Gastroesophageal sphincter (tissue), 4 donors: ENCODE measurements at places on chromosomes 11 and 22.
A peak's percentile ranks its signal among the peaks of the same experiment; 100 is the strongest.

- ATAC-seq = no peak
These were observed 104.1 kb downstream of the TBC1D22A start for GRCh38 chr22:46866591-46866990.

- no peak for ATAC-seq
These were observed 41.3 kb upstream of the RDX start for GRCh38 chr11:110337570-110338193.

- no peak for ATAC-seq
These were observed 131.3 kb downstream of the C11orf91 start for GRCh38 chr11:33569333-33569732.

- no peak for ATAC-seq
These were observed 35.0 kb upstream of the MOB2 start for GRCh38 chr11:1521382-1522080.

- peak; percentile 66 for ATAC-seq
These were observed 1.4 kb downstream of the BDNF start for GRCh38 chr11:27698872-27699241.

DNA sequence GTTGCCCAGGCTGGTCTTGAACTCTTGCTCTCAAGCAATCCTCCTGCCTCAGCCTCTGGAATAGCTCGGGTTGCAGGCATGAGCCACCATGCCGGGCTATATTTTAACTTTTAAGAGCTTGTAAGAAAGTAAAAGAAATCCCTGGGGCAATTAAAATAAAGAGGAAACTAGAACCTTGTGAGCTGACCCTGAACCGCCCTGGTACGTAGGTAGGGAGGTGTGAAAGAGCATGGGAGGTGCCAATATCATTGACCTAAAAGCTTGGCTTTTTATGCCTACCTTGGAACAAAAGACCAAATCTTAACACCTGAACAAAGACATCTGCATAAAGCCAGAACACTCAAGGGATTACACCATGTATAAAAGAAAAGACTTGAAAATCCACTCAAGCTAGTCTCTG lies 595.1 kb downstream of the SOX6 start:
- no peak for ATAC-seq

GRCh38 chr11:23100726-23101125 lies 240.5 kb upstream of the CCDC179 start:
- ATAC-seq = no peak

DNA sequence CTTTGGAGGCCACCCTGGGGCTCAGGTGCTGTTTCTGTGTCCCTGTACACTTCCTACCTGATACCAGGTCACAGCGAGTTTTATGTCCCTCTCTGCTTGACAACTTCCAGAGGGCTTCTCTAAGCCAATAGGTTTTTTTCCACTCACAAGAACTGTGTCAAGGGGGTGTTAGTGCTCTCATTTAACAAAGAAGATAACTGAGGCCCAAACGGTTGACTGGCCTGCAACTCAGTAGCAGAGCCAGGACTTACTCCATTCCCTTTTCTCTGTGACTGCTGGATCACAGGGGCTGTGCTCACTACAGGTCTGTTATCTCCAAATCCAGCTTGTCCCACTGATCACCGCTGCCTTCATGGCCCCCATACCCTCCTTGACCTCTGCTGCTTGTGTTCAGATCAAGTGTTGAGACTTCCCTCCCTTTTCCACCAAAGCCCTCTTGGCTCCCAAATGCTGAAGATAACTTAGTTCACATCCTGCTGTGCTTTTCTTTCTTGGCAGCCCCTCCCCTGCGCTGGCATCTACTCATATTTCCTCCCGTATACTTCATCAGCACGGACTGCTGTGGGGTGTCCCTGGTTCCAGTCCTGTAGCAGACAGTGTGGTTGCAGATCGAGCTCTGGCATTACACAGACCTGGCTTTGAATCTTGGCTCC lies 41.3 kb downstream of the POU2F3 start:
- no peak for ATAC-seq

DNA sequence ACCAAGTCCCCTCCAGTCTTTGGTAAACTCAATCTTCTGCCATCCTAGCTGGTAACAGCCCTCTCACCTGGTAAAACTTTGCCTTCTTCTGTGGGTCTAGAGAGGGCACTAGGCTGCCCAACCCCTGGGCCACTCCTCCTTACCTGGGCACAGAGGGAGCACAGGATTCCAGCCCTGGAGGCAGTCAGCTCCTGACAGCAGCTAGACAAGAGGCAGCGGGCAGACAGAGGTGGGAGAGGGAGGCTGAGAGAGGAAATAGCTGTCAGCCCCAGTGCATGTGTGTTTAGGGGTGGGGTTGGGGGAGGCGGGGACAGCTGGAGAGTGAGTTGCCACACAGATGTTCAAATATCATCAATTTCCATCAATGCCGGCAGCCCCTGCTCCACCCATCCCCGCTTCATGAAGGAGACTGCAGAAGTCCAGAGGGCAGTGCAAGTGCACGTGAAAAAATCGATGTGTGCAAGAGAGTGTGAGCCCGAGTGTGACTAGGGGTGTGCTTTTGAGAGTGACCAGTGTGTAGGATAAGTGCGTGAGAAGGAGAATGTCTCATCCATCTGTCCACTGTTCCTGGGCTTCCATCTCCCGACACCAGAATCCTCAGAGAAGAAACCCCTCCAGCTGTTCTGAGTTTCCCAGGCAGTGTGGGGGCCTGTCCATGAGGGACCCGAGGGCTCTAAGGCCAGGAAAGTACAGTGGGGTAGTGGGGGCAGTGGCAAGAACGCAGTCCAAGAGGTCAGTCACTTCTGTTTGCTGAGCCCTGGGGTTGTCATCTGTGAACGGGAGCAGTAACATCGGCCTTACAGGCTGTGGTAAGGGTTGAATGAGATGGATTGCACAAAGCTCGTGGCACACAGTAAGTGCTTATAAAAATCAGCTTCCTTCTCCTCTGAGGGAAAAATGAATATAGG lies at the start of gene PTGDR2:
Gene PTGDR2, minus strand, starts transcription at position 225 of the 908 bp plus-strand sequence. CDS start 2,228 bp downstream, outside the sequence.
- no peak for ATAC-seq

DNA sequence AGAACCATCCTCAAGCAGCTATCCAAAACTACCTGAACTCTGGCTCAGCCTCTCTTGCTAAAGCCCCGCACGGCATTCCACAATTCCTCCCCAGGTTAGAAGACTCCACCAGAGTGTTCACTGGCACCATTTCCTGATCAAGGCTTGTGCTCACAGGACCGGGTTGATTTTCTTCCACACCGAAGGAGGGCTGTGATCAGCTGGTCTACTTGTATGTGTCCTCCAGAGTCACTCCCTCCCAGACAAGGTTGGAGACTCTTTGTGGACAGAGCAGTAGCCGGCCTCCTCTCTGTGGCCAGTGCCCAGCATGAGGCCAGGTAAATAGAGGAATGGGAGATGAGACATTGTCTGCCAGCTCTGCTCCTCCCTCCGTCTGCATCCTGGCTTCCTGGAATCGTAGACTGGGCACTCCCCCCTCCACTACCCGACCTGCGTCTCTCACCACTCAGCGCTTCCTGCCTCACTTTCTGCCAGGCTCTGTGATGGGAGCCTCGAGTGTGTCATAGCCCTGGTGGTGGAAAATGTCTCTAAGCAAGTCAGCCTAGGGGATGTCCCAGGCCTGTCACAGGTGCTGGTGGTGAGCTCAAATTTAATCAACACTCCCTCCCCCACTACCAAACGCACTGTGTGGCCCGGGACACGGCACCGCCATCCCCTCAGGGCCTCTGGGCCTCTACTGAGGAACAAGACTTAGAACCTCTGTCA lies 12.5 kb upstream of the TMPRSS6 start:
- ATAC-seq = no peak

DNA sequence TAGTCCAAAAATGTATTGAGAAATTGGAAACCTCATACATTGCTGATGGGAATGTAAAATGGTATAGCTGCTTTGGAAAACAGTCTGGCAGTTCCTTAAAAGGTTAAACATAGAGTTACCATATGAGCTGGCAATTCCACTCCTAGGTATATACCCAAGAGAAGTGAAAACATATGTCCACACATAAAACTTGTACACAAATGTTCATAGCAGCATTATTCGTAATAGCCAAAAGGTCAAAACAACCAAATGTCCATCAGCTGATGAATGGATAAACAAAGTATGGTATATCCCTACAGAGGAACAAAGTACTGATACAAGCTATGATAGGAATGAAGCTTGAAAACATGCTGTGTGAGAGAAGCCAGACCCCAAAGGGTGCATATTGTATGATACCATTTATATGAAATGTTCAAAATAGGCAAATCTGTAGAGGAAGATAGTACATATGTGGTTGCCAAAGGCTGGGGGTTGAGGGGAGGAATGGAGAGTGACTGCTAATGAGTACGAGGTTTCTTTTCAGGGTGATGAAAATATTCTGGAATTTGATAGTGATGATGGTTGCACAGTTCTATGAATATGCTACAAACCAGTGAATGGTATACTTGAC lies 85.8 kb downstream of the ZBTB16 start:
- no peak for ATAC-seq

DNA sequence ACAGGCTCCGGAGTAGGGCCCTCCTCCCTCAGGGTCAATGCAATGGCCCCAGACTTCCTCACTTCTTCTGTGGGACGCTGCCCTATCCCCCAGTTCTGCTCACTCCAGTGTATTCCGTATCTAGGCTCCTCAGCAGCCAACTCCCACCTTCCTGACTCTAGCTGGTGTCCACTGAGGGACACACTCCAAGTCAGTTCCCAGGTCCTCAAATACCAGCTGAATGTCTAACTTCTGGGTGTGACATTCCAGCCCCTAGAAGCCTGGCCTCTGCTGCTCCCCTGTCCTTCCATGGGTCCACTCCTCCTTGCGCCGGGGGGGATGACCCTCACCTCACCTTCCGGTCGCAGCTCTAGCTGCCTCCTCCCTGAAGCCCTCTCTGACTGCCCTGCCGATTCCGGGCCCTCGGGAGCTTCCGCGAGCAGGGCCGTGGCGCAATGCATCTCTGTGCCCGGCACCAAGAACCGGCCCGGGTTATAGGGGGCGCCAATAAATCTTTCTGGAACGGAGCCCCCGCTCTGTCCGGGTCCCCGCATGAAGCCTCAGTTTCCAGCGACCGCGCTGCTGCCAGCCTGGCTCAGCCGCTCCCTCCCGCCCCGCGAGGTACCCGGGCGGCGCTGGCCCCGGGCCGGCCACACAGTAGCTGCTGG lies 15.4 kb downstream of the BAD start:
- peak; percentile 25 for ATAC-seq

- ATAC-seq = no peak
These were observed 752.4 kb downstream of the NELL1 start for GRCh38 chr11:21421711-21422329.

GRCh38 chr11:86575927-86576326 lies 96.5 kb downstream of the ME3 start:
- no peak for ATAC-seq

- ATAC-seq = no peak
These were observed 12.6 kb downstream of the POLR2F start for GRCh38 chr22:37965940-37966664.

- peak; percentile 57 for ATAC-seq
These were observed 14.0 kb downstream of the SGSM1 start for GRCh38 chr22:24819911-24820461.

DNA sequence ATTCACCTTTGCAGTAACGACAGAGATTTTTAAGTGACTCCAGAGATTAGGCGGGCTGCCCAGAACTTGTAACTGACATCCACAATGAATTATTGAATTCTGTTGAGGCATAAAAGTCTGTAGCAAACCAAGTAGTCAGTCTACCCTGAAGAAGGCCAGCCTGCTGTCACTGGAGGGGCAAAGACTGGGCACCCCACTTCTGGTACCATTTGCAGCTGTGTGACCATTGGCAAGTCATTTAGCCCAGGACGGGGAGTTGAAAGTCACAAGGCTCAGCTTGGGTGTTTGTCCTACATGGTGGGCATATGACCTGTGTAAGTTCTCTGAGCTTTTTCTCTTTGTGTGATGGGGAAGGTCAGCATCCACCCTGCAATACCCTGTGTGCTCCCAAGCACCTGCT lies 119.4 kb downstream of the ARHGAP8 start:
- no peak for ATAC-seq

GRCh38 chr11:61971248-61972111 lies 4.0 kb upstream of the FTH1 start:
- peak; percentile 87 for ATAC-seq

- no peak for ATAC-seq
These were observed 4.4 kb upstream of the CNTF start for GRCh38 chr11:58617976-58618557.

DNA sequence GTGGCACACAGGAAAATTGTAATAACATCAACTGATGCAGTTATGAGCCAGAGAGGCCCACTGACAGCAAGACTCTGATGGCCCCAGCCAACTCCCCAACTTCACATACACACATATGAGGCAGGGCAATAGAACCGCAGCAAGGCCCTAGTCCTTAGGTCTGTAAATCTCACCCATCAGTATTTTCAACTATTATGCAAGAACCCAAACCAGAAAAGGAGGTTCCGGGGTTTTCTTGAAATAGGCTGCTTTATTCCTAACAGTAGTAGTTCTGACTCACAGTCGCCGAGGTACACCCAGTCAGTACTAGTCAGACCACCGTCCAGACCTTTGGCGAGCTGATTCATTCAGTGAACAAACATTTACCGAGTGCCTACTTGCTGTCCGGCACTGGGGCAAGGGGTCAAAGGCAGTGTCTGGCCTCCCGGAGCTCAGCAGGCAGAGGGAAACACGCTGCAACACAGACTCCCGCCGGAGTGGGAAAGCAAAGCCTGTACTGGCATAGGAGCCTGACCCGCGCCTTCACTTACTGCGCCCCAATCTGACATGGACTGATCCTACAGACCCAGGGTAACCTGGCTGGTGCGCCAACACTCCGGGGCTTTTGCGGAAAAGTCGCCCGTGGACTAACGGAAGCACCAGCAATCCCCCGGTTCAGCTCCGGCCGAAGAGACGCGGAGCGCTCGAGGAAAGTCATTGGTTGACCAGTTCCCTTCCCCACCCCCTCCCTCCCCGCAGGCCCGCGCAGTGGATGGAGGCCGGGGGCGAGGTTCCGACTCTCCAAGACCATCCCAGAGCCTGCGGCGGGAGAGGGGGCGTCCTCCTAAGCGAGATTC lies 1.3 kb downstream of the PLEKHA7 start:
- ATAC-seq = peak; percentile 68

GRCh38 chr11:74427384-74427886 lies 29.2 kb upstream of the PGM2L1 start:
- no peak for ATAC-seq

GRCh38 chr11:33387581-33387980 lies 130.4 kb downstream of the HIPK3 start:
- ATAC-seq = no peak

GRCh38 chr22:27329131-27329850 lies 472.3 kb downstream of the MN1 start:
- ATAC-seq = no peak

DNA sequence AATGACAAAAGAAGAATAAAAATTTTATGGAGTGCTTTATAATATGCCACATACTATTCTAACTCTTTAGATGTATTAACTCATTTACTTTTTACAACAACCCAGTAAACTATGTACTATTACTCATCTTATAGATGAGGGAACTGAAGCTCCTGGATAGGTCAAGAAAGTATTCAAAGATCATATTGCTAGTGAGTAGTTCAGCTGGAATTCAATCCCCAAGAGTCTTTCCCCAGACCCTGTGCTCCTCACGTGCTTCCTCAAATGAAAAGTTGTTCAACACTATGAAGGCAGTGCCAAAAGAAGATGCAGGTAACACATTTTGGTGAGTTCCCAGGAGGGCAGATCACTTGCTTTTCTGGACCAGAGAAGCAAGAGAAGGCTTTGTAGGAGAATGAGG lies 46.8 kb downstream of the BTG4 start:
- ATAC-seq = no peak

GRCh38 chr22:35959121-35959800 lies 69.4 kb downstream of the RBFOX2 start:
- no peak for ATAC-seq

- ATAC-seq = no peak
These were observed 75.6 kb upstream of the APOA1 start for GRCh38 chr11:116913000-116913399.
